HS-27A (cell line): ENCODE measurements at places on chromosomes 5 and 9.
A peak's percentile ranks its signal among the peaks of the same experiment; 100 is the strongest.

- no peak for DNase-seq
These were observed 216.1 kb downstream of the MEF2C start for GRCh38 chr5:88666761-88667495.

GRCh38 chr5:111706345-111706744, 50.6 kb downstream of the NREP start:
- DNase-seq = no peak

- no peak for DNase-seq
These were observed 177.0 kb downstream of the FGF18 start for GRCh38 chr5:171596391-171596878.

DNA sequence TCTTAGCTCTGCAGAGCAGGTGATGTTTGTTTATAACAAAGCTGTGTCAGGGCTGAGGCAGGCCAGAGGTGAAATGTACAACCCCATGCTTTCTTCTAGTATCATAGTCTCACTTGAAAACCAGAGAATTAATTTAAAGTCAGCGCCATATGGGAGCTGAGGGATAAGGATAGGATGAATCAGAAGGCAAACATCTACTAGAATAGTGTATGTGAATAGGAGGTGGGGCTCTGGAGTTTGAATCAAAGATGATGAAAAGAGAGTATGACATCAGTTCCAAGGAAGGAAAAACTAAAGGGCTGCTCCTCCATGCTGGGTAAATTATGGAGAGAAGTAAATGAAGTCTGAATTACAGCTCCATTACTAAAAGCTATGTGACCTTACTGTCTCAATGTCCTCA, 441.5 kb downstream of the RASEF start:
- DNase-seq = no peak

GRCh38 chr9:114906922-114907571, 23.3 kb downstream of the TNFSF8 start:
- no peak for DNase-seq

DNA sequence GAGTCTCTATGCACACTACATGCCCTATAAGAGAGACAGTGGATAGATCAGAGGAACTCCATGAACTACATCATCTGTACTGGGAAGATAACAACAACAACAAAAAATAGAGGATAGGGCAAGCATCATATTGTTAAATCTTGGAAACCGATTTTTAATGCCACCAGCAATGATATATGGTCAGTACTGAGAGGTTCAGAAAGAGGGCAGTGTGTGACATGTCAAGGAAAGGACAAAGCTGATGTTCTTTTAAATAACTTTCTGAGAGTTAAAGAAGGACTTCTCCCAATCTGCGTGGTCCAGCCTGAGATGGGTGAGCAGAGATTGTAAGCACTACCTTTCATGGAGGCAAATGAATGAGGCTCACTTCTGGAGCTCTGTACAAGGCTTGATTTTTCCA, 62.0 kb upstream of the PHF24 start:
- no peak for DNase-seq

GRCh38 chr9:20835377-20836286, 151.6 kb downstream of the FOCAD start:
- DNase-seq = no peak

DNA sequence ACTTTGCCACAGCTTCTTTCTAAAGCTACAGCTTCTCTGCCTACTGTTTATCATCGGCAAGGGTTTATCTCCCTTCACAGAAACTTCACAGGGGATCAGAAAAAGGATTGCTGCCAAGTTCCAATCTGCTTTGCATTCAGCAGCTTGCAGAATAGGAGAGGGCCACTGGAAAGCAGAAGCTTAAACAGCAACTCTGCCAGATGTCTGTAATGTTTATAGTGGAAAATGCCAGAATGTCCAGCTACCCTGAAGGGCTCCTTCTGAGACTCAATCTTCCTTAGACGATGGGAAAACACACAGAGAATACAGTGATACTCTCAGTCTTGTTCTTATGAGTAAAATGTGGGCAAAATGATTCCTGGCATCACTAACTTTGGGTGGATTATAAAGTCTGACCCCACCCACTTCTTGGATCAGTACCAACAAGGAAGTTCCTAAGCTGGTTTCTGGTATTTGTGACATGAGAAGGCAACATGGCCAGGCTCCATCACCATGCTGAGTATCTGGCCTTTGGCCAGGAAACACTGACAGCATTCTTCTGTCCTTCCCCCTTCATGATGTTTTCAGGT, 19.0 kb downstream of the STOM start:
- DNase-seq = peak; percentile 91

- no peak for DNase-seq
These were observed at the start of gene ADRA1B for GRCh38 chr5:159915904-159916840. Gene ADRA1B (plus strand): TSS chr5:159916482. CDS start chr5:159916906, 424 bp downstream.

DNA sequence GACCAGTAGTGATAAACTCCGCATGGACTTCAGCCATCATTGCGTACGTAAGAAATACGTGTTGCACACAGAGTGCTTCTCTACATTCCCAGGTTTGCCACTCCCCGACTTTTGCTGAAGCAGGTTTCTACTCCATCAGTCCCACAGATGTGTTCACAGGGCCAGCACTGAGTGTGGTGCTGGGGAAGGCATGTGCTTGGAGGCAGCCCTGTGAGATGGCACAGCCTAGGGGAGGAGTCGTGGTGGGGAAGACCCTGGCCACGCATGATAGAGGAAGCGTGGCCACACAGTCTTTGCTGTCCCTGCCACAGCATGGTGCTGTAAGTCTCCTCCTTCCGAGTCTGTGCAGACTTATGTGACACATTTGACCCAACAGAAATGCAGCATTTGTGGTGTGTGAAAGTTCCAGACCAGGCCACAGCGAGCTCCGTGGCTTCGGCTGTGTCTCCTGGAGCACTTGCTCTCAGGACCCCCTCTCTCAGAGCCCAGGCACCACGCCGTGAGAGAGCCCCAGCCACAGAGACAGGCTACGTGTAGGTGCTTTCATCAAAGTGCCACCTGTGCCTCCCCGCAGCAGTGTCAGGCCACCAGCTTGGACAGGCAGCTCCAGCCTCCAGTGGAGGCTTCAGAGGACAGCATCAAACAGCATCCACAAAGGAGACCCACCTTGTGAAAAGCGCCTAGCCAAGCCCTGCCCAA, 197.8 kb downstream of the AUH start:
- no peak for DNase-seq

DNA sequence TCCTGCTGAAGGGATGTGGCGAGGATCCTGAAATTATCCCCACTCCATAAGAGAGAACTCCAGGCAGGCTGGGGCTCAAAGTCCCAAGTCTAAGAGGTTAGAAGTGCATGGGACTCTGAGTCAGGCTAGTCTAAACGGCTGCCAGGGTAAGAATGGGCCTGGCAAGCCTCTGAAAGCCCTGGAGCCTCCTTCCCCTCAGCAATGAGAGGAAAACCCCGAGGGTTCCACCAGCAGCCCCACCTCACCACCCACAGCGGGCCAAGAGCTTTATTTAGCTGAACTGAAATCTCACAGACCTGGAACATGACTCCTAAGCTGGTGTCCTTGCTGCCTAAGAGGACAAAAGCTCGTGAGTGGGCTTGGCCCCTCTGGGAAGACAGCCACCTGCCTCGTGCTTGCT, 135.5 kb downstream of the SEC61B start:
- no peak for DNase-seq

DNA sequence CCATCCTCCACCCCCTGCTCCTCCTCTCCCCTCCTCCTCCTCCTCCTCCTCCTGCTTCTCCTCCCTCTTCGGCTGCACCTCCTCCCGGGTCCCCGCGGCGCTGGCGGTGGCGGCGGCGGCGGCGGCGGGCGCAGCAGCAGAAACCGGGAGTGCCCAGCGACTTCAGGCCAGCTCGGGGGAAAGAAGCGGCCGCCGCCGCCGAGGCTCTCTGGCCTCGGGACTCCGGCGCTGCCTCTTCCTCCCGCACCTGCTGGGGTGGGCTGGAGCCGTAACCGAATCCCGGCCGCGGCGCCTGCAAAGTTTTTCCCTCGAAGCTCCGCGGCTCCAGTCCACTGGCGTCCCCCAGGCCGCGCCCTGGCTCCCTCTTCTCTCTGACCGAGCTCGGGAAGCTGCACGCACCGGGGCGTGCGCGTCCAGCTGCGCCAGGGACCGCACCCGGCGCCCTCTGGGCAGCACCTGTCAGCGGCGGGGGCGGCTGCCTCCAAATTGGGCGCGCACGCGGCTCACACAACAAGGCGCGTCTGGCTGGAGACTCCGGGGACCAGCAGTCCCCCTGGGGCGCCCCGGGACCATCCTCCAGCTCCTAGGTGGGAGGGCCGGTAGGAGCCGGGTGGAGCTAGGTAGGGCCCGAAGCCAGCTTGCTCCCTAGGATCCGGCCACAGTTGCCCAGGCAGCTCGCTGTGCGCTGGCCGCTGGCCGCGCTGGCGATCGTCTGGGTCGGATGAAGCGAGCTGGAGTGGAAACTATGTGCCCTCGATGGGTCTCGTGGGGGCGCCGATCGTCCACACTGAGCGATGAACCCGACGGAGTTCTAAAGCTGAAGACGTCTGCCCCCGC, at the start of gene MCTP1:
Gene MCTP1 (minus strand): TSS at position 523 of the 837 bp plus-strand sequence.
- DNase-seq = no peak

GRCh38 chr9:136354592-136355085, 8.9 kb downstream of the DNLZ start:
- DNase-seq = no peak

- no peak for DNase-seq
These were observed 1.8 kb upstream of the EGR1 start for GRCh38 chr5:138463419-138464007.

- DNase-seq = no peak
These were observed 1.9 kb downstream of the UGCG start for GRCh38 chr9:111898331-111899096.

DNA sequence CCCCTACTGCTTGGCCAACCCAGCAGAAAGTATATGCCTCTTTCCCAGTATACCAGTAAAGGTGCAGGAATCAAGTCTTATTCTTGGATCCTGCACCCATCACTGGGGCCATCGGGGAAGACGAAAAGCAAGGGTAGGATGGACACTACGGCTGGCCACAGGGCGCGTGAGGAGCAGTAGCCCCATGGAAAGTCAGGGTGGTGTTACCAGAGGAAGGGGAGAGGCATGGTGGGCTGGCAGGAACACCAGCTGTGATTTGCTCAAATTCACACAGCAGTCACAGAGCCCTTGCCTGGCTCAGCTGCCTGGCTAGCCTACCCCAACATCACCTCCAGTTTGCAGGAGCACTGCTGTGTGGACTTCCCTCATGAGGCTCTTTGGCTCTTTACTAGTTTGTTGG, 34.5 kb upstream of the SAP30L start:
- no peak for DNase-seq

- no peak for DNase-seq
These were observed 4.1 kb downstream of the IRF1 start for GRCh38 chr5:132486318-132487094.

DNA sequence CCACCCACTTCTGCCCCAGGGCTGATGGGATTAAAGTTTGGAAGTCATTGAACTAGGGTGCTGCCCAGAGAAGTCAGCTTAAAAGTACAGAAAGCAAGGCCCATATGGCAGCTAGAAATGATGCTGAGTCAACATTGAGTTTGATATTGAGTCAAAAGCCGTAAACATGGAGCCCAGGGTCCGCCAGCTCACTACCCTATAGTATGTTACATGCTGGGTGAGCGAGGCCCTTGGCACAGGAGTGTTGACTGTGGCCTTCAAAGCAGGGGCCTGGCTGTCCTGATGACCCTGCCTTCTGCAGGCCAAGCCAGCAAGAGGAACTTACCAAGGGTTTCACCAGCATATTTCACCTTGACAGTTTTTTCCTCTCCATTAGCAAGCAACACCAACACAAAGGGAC, 222.5 kb downstream of the GRIA1 start:
- DNase-seq = no peak

DNA sequence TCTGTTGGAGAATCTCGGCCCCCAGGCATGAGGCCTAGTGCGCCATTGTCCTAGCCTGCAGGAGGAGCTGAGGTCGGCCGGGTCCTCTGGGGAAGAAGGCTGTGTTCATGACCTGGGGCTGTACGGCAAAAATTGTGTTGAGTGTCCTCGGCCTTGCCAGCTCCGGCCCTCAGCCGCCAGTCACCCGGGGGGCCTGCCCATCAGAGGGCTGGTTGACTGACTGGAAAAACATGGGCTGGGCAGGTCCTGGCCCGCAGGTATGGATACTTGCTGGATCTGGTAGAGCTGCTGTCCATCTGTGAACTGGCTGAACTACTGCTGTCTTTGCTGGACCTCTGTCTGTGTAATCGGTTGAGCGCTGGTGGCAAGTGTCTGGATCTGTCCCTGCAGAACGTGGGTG, 136.7 kb upstream of the GAS1 start:
- no peak for DNase-seq

DNA sequence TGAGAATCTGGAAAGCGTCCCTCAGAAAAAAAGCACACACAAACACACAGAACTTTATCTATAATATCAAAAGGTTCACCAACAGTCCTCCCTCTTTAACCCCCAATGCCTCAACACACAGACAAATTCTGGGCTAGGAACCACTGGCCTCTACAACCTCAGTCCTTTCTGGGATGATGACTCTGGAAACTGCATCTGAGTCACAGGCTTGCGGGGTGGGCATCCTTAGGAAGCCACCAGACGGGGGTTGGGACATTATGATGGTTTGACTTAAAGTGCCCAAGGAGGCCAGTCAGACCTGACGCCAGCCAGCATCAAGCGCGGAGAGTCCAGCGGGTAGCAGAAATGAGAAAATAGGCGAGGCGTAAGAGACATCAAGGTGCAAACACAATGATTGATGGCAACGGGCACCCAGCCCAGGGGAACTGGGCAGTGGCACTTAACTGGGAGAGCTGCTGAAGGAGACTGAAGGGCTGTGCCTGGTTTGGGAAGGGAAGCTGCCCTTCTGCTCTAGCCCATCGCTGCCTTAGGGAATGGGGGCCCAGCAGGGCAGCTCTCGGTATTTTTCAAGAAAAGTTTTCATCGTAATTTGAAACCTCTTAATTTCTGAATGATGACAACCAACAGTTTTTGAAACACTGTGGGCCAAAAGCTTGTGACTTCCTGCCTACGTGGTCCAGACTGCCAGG, 20.7 kb downstream of the SPRY4 start:
- no peak for DNase-seq

DNA sequence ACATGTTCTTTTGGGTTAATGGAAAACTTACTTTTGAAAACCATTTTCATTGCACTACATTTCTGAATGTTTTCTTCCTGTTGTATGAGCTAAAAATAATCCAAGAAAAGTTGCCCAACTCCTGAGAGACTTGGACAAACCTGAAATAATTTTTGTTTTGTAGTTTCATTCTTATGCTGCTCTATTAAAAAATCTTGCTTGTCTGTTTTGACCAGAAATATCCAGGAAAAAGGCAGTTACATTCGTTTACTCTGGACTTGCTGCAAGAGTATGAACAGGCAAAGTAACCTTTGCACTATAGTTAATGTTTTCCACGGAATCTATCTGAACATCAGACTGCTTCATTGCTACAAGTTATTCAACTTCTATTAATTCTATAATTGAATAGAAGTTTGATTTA, 200.1 kb upstream of the DAB2 start:
- DNase-seq = no peak

GRCh38 chr5:82405161-82405560, 127.0 kb upstream of the RPS23 start:
- no peak for DNase-seq

DNA sequence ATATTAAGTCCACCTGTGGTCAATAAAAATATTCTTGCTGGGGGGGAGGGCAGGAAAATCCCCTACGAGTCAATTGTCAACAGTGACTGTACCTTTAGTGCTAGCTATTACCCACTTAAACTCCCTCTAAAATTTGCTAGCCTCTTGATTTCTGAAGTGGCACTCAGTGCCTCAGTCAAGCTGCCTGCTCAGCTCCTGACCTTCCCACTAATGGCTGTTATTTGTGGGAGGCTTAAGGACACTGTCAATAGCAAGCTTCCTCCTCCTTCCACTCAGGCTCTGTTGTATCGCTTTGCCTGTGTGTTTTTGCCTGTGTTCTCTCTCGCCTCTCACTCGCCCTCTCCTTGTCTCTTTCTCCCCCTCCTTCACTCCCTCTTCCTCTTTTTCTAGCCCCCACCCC, 140.8 kb downstream of the BNC2 start:
- DNase-seq = no peak
